Fibroblast of villous mesenchyme (primary cell): ENCODE measurements at places on chromosomes 4 and X. TPM values are rescaled to one million over a fixed set of nuclear protein-coding genes. Genes with fewer than 3 reads are reported as not detected.
A peak's percentile ranks its signal among the peaks of the same experiment; 100 is the strongest.

GRCh38 chr4:14752341-14753046, 249.8 kb upstream of the CPEB2 start:
- DNase-seq = no peak

GRCh38 chrX:39050427-39050826, 249.2 kb downstream of the MID1IP1 start:
- no peak for DNase-seq

GRCh38 chrX:9730078-9730477, 35.6 kb downstream of the GPR143 start:
- DNase-seq = no peak

DNA sequence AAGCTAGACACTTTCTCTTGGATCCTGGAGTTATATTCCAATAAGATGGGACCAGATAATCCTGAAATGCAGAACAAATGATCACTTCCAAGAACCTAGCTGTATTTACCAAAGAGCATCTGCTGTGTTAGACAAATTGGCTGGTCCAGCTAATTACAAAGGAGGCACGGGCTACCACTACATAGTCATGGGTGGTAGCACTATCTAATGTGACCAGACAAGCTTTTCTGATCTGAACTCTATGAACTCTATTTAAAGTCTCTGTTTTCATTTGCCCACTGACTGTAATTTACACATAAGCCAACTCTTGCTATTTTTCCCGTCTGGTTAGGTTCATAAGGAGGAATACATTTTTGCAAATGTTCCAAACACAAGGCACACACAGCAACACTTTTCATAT, 34.6 kb downstream of the LNX1 start:
- DNase-seq = no peak

GRCh38 chrX:85903692-85904471, 143.5 kb downstream of the CHM start:
- DNase-seq = no peak

DNA sequence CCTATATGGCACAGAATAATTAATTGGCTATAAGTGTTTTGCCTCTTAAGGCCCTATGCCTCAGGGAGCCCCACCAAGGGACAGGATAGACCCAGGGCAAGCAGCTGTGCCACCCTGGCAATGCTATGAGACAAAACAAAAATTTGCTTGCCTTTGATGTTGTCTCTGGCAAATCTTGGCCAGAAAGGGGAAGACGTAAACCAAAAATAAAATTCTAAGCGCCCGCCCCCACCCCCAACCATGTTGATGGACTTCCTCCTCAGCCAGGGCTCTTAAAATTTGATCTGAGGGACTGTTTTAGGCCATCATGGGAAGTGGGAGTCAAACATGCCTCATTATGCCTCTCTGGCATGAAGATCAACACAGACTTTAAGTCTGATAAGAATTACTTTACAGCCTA, 130.5 kb upstream of the APOOL start:
- no peak for DNase-seq

GRCh38 chr4:58111818-58112217, 1001.6 kb upstream of the IGFBP7 start:
- no peak for DNase-seq

- DNase-seq = no peak
Observed at GRCh38 chrX:139194571-139195280, 335.8 kb upstream of the F9 start.

DNA sequence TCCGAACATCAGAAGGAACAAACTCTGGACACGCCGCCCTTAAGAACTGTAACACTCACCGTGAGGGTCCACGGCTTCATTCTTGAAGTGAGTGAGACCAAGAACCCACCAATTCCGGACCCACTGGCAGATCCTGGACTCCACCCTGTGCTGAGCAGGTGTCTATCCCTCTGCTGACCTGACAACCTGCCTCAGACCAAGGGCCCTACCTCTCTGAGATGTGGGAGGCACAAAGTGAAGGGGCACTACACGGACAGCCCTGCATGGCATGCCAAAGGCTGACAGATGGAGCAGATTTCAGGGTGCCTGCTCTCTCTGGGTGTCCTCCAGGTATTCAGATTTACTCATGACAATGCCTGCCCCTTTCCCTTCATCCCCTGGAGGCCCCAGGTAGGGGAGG, 14.0 kb upstream of the HSFX1 start:
- DNase-seq = no peak

- DNase-seq = peak; percentile 43
Observed at GRCh38 chrX:10755439-10756334, 135.3 kb upstream of the MID1 start.

GRCh38 chr4:46980851-46981250, 12.5 kb downstream of the GABRA4 start:
- no peak for DNase-seq

GRCh38 chr4:166274136-166274761, 401.2 kb downstream of the TLL1 start:
- DNase-seq = no peak

- DNase-seq = peak; percentile 85
Observed at GRCh38 chr4:137635108-137635507, 102.8 kb upstream of the PCDH18 start.

DNA sequence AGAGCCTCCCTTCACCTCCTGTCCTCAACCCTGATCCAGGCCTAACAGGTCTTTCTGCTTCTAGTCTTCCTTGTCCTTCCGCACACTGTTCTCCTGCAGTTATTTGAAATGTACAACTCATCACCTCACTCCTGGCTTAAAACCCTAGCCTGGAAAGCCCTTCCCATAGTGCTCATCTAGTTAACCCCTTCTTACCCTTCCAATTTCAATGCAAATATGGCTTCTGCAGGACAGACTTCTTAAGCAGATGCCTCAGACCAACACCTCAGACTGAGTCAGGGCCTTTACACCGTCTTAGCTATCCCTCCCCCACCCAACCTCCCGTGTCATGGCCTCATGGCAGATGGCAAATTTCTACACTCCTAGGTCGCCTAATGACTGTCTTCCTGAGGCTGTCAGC, 130.4 kb downstream of the BCOR start:
- DNase-seq = no peak

- no peak for DNase-seq
Observed at GRCh38 chr4:5409972-5410618, 298.3 kb downstream of the EVC2 start.

DNA sequence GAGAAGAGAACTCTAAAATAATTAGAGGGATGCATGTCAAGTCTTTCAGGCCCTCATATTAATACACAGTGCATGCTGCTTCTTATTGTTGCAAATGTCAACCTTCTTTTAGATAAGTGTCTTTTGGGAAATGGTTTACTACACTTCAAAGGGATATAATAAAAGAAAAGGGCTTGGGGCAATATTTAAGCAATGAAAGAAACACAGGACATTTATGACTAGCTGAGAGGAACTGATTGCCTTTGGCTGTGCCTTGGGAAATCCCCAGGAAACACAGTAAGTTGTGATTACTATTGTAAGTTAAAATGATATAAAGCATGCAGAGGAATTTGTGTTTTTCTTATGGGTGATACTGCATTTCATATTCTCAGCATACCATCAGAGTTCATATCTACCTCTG, 1036.2 kb upstream of the GRID2 start:
- DNase-seq = no peak

DNA sequence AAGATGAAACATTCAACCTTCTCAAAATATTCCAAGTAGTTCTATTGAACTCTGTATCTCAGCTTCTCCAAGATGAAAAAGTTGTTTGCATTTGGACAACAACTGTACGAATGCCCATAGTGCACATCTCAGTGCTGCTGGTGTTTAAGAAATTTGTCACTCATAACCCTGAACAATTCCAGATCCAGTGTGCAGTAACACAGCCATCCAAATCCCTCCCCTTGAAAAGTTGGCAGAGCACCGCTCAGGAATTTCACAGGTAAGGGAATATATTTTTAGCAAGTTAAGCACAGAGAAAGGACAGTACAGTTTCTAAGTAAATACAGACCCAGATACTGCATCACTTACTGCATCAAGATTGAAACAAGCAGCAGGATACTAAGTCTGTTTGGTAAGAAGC, 104.7 kb downstream of the CNOT6L start:
- no peak for DNase-seq

- no peak for DNase-seq
Observed at GRCh38 chr4:75654905-75655304, 18.3 kb downstream of the G3BP2 start.

GRCh38 chr4:101242441-101242840, 104.9 kb downstream of the PPP3CA start:
- DNase-seq = no peak

GRCh38 chr4:5870701-5871100, 22.2 kb downstream of the CRMP1 start:
- DNase-seq = no peak

DNA sequence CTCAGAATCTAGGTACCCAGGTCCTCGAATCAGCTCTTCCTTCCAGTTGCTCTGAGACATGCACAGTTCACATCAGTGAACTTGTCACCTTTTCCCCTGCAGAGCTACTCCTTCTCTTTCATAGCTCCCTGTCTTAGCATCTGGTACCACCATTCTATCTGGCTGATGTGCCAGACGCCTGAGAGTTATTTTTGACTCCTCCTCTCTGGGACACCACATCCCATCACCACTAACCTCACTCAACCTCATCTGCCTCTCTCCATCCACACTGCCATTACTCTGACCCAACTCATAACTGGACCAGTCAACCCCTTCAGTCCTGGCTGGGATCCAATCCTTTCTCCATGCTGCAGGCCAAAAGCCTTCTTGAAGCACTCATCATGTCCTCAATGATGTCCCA, 44.5 kb downstream of the SLC2A9 start:
- no peak for DNase-seq

DNA sequence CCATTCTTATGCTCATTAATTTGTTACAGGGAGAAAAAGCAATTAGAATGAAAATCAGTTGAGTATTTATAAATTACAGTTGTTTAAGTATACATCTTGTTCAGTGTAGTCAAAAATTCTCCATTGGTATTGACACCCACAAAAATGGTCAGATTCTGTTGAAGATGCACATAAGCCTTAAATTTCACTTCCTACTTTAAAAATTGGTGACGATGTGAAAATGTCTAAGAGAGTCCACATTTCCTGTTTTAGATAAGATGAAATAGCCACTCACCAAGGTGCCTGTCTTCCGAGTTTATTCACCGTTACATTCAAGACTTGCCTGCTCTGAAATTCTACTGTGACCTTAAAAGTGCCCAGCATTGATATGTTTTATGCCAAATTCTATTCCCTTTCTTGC, 93.6 kb downstream of the GPR143 start:
- DNase-seq = no peak

GRCh38 chrX:119292445-119292844, 56.4 kb downstream of the PGRMC1 start:
- DNase-seq = no peak

USP17L24 gene
- not detected in 2 replicates for total RNA-seq

TAF9B gene
- 30.6 and 41.5 TPM in 2 replicates for total RNA-seq

C4orf36 gene
- total RNA-seq = 0.64 and 1.3 TPM in 2 replicates

MAP3K15 gene
- total RNA-seq = under 0.01 TPM in 1 of 2 replicates, not detected in the other

HERC5 gene
- 0.64 and 0.86 TPM in 2 replicates for total RNA-seq

COL25A1 gene
- total RNA-seq = 6.9 and 13.5 TPM in 2 replicates

ZAR1 gene
- under 0.01 TPM in 1 of 2 replicates, not detected in the other for total RNA-seq

TENM3 gene
- 24.2 and 26.4 TPM in 2 replicates for total RNA-seq

INTS6L gene
- total RNA-seq = 6.8 and 8.2 TPM in 2 replicates

HPF1 gene
- total RNA-seq = 22.5 and 25.9 TPM in 2 replicates

TMPRSS11A gene
- total RNA-seq = not detected in 2 replicates

TAF7L gene
- total RNA-seq = 0.32 and 1.3 TPM in 2 replicates

CCDC110 gene
- 0.32 and 0.43 TPM in 2 replicates for total RNA-seq
